ENCODE measurements at places on chromosomes 16 and 17.

DNA sequence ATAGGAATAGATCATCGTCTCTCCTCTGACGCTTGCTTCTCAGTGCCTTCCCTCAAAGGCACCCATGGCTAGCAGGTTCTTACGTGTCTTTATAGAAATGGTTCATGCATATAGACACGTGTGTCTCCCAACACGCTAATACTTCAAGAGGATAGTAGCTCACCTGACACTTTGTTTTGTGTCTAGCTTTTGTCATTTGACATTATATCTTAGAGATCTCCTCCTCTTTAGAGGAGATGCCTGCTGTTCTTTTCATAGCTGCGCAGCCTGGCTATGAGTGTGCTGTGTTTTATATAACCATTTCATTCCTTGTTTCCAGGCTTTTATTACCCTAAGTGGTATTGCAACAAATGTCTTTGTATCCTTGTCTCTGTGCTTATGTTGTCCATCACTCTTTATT lies 411.7 kb downstream of the CPPED1 start:
- DNase-seq: no peak

- DNase-seq: peak; percentile 41
Observed at GRCh38 chr17:3762922-3763776, 37.8 kb downstream of the ITGAE start.

DNA sequence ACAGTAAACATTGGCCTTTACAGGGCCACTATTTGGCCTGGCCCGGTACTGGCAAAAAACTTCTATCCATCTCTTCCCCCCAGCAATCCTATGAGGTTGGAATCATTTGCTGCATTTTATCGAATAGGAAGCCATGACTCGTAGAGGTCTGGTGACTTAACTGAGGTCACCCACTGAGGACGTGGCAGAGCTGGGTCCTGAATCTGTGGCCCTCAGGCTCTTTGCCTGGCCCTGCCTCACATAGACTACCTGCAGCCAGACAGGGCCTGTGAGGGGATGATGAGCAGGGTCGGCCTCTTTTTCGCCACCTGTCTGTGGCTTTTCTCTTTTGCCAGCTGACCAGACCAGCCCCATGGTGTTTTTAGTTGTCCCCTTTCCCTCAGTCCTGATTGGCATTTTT lies 1.9 kb downstream of the PPP4C start:
- DNase-seq: no peak

DNA sequence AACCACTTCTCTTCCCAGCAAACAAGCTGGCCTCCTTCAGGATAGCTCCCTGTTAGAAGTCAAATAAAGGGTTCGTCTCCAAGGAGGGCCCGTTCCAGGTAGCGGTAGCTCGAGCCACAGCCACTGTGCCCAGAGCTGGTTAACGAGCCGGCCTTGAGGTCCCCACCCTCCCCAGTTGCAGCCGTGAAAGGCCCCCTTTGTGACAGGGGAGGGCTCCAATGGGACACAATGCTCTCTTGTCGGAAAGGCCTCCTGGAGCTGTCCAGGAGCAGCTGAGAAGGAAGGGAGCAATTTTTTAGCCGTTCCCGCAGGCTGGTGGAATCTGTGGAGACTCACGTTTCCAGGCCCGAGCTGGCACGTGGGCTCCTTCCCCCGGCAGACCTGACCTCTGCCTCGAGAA lies 29.9 kb upstream of the FOXF1 start:
- no peak for DNase-seq

GRCh38 chr16:71648162-71648561 lies 22.2 kb downstream of the MARVELD3 start:
- DNase-seq: no peak

DNA sequence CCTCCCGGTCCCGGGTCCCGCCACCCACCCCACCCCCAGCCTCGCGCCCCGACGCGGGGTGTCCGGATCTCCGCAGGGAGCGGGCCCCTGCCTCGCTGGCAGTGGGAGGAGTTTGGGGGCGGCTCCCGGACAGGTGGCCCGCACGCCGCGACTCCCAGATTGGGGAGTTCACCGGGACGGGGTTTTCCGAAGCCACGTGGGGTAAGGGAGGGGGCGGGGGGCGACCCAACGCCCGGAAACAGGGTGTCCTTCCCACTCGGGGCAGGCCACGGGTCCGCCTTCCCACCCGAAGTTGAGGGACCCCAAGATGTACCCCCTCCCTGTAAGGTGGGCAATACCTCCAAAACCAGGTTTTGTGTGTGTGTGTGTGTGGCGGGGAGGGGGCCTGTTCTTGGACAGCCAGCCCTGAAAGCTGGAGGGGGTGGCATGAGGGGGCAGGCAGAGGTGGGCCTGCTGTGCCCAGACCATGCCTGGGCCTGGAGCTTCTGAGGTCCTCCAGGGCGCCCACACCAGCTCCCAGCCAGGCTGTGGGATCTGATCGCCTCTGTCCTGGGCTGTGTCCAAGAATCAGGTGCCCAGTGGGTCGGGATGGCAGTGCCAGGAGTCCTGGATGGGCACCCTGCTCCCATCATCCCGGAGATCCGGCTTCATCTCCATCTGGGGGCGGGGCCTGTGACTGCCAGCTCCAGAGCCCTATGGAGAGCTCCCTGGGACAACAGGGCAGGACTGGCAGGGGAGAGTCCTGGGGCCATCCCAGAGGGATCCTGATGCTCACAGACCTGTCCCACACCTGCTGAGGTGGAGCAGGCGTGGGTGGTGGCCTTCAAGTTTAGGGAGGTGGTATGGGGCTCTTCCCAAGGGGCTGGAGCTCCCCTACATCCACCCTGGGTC lies 767 bp downstream of the SYNGR2 start:
- peak; percentile 49 for DNase-seq

DNA sequence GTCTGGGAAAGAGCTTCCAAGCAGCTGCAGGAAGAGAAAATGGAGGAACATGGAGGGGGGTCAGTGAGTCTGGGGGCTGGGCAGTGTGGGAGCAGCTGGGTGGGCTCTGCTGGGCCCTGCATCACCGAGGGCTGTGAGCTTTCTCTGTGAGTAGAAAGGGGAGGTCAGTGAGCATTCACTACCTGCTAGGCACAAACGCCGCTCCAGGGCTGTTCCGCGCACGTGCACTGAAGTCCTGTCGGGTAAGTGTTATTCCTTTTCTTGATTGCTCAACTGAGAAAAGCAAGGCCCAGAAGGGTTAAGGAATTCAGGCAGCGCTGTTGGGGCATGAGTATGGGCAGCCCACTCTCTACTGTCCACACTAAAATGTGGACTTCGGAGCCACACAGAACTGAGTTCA lies 4.7 kb downstream of the CACNG5 start:
- DNase-seq: no peak

GRCh38 chr17:28274591-28275265 lies 44.3 kb upstream of the TMEM97 start:
- no peak for DNase-seq

DNA sequence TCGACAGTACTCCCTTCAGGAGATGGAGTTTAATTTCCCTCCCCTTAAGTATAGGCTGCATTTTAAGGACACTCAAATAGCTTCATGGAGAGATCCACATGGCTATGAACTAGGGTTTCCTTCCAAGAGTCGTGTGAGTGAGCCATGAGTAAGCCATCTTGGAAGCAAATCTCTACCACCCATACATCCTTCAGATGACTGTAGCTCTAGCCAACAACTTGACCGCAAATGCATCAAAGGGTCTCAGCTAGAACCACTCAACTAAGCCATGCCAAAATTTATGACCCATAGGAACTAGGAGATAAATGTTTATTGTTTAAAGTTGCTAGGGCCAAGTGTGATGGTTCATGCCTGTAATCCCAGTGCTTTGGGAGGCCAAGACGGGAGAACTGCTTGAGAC lies 43.4 kb downstream of the METTL16 start:
- DNase-seq: no peak

GRCh38 chr17:50259477-50260324 lies 14.6 kb upstream of the TMEM92 start:
- DNase-seq: no peak

DNA sequence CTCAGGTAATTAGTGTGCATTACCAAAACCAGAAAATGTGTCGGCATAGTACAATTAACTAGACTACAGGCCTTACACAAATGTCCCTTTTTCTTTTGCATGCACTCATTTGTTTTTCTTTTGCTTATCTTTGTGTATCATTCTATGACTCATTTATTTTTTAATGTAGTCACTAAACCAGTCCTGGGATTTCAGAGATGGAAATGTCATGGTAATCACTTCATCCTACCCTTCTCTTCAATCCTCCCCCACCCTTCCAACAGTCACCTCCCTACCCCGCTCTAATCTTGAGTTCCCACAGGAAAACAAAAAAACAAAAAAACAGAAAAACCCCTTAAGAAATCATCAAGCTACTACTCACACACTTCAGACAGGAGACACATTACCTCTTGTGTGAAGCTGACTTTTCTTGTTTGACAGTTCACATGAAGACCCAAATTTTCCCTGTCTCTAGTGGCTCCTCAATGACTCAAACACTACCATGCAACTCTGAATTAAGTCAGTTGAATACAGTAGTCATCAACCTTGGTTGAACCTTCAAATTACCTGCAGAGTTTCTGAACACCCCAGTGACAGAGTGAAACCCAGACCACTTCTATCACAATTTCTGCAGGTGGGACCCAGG lies 242.4 kb upstream of the SALL1 start:
- DNase-seq: no peak

DNA sequence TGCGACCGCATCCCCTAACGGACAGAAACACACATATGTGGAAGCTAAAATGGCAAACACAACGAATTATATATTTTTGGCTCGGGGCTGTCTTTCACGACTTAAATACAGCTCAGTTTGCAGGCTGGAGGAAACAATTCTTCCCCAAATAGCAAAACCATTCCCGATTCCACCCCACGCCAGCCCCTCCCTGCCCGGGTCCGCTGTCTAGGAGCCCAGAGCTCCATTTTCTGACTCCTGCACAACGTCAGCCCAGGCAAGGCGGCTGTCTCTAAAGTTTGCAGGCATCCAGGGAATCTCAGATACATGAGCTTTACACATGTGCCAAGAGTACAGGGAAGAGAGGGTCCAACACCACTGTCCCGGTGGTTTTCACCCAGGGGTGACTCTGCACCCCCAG lies 110.5 kb downstream of the ADCY9 start:
- DNase-seq: no peak

DNA sequence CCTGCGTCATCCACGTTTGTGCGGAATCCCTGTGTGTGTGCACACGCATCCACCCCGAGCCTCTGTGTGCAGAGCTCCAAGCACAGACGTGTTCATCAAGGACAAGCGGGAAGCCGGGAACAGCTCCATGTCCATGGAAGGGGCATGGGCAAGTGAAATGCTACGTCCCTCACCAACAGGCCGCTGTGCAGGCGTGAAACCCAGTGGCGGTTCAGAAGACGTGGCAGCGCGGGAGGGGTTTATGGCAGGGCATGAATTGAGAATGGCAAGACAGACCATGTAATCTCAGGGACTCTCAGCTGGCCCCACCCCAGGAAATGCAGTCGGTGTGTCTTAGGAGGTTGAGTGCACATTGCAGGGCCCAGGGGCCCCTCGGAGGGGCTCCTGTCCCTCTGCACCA lies 52.7 kb downstream of the TBC1D16 start:
- no peak for DNase-seq

All from activated CD4-positive, alpha-beta T cell treated with anti-CD3 and anti-CD28 coated beads, Interleukin-2, amount 10 ng/mL, durations not matched to agents 7 days and 5 days (primary cell).